Stimulated activated CD4-positive, alpha-beta T cell treated with anti-CD3 and anti-CD28 coated beads, Interleukin-4, amount 100 ng/mL, for 24 hours (primary cell): ENCODE measurements at places on chromosomes 3 and 15.
A peak's percentile ranks its signal among the peaks of the same experiment; 100 is the strongest.

DNA sequence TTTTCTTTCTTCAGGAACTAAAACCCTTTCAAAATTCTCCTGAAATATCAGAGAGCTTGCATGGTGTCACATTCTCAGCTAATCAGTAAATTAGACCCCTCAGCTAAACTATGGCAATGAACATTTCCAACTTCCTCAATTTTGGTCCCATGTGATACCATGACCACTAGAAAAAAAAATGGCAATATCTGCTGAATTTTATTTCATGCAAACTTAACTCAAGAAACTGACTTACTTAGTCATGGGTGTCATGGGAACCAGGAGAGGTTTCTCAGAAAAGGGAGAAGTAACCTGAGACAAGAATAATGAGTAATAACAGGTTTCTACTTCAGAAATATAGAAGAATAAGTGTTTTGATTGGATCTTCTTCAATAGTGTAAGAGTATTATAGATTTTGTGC lies 784.6 kb upstream of the ALCAM start:
- no peak for DNase-seq

GRCh38 chr15:50377867-50378751 lies 23.1 kb upstream of the GABPB1 start:
- DNase-seq: no peak

- DNase-seq: peak; percentile 37
These were observed 104.2 kb upstream of the SLC7A14 start for GRCh38 chr3:170689893-170690660.

DNA sequence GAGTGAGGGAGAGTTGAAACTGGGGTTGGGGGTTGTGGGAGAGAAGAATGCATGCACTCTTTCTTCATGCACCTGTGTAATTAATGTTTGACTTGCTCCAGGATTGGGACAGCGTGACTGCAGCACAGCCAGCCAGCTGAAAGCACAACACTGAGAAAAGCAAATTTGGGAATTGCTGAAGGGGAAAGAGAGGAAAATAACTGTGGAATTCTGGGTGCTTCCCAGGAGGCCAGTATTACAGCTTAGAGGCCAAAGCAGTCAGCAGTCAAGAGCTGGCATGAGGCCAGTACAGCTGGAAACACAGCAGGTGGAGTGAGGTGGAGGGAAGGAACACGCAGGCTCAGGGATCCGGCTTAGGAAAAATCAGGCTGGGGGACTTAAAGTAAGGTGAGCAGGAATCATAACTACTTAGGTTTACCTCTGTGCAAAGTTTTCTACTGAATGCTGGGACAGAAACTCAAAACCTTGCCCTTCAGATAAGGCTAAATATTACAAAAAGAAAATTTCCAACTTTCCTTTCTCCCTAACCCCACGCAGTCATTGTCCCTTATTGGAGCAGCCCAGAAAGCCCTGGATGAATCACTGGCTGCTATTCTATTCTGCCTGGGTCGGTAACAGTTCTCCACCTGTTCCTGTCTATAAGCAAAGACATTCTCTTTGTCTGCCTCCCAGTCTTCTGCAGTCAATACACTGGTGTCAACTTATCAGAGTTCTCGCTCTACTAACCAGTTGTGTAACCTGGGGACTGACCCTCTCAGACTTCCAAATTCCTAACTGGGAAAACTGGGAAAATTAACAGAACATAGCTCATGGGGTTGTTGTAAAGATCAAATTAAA lies 167.2 kb downstream of the MAGI1 start:
- DNase-seq: no peak

GRCh38 chr3:159187232-159187631 lies 385.4 kb downstream of the MFSD1 start:
- no peak for DNase-seq
